ENCODE measurements at places on chromosomes 11 and 22.

DNA sequence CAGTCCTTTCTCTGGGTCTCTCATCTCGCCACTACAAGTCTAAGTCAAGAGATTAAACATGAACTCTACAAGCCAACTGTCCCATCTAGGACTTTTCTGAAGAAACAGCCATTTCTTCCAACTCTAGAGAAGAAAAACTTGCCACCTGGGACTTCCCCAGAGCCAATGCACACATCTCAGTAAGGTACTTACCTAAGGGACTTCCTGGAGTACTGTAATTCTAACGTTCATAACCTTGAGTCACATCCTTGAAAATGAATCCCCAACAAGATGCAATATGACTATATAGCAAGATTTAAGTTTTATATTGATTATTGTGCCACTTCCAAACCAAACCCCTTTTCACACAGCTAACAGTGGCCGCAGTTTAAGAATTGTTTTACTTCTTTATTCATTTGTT, 11.9 kb upstream of the ISX start:
- no peak for DNase-seq

GRCh38 chr11:71563406-71563805, 2.0 kb upstream of the KRTAP5-10 start:
- DNase-seq = no peak

GRCh38 chr11:62399172-62399877, 19.5 kb upstream of the SCGB1A1 start:
- DNase-seq = peak; percentile 66

GRCh38 chr11:65446446-65447277, 24.1 kb downstream of the NEAT1 start:
- DNase-seq = no peak

GRCh38 chr22:23828800-23829680, 9.8 kb downstream of the DERL3 start:
- peak; percentile 69 for DNase-seq

DNA sequence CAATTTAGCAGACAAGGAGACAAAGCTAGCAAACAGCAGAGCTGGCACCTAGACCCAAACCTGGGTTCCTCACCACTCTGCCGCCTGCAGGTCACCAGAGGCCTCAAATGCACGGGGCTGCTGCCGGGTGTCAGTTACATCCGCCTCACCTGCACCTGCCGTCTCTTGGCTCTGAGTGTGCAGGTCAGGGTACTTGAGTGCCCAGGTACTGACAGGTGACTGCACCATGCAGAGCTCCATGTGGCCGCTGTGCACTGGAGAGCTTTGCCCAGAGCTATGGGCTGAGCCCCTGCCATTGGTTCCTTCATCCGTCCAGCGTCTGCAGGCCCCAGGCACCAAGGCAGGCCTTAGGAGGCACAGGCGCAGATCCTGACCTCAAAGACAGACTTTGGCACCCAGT, 35.0 kb downstream of the PDGFB start:
- DNase-seq = no peak

DNA sequence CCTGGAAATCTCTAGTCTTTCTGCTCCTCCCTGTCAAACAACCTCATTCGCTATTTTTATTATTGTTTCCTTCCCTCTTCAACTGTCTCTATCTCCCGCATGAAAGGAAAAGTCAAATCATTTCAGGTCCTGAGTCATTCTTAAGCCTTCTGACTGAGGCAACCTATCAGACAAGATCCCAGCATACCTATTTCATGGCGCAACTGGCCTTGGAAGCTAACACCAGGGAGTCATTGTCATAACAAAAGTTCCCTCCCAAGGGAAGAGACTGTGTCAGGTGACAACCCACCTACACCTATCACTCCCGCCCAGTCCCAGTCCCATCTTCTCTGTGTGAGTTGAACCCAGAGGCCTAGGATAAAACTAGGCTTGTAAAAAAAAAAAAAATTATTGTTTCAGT, 10.2 kb upstream of the ARHGAP42 start:
- DNase-seq = no peak

- no peak for DNase-seq
Measured at GRCh38 chr22:45481661-45482060, 21.0 kb upstream of the FBLN1 start.

GRCh38 chr22:25637672-25638071, 73.2 kb downstream of the GRK3 start:
- DNase-seq = no peak

DNA sequence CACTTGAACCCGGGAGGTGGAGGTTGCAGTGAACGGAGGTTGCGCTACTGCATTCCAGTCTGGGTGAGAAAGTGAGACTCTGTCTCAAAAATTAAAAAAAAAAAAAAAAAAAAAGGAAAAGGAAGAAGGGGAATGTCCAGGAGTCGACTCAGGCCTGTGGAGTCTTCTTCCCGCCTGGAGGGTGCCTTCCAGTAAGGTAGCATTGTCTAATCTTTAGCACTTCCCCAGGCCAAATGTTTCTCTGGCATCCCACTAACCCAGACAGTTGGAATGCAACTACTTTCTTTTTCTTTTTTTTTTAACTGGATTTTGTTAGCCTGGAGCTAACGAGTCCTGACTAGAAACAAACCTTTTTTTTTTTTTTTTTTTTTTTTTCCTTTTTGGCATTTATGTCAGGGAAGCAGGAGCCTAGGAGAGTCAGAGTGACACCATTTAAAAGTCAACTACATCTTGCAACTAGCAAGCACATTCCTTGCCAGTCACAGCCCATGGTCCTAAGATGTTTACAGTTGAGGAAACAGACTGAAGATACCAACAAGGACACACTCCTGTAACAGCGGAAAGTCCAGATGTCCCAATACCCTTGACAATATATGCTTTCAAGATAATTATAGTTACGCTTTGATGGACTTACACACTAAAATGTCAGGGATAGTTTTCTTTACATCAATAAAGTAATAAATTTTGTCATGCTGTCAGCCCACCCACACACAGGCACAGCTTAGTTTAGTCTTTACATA, 10.6 kb downstream of the PLET1 start:
- no peak for DNase-seq

- no peak for DNase-seq
Measured at GRCh38 chr11:96033599-96033998, 109.7 kb upstream of the MTMR2 start.

DNA sequence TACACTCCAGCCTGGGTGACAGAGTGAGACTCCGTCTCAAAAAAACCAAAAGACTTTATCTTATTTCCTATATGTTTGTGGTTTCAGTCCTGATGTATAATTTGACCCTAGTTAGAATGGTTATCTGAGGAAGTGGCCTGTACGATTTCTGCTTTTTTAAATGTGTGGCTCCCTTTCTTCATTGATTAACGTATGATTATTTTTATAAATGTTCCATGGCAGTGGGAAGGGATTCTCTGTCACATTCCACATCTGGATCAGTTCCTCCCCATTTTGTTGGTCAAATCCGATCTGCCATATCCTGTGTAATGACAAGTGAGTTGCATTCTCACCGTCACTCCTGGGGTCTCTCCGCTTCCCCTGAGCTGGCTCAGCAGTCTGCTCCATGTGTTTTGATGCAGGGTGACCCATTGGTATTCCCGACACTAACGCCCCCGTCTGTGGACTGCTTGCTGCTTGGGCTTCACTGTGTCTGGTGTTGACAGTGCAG, 20.3 kb downstream of the NEAT1 start:
- no peak for DNase-seq

GRCh38 chr11:104124979-104125378, 39.0 kb downstream of the PDGFD start:
- DNase-seq = no peak

DNA sequence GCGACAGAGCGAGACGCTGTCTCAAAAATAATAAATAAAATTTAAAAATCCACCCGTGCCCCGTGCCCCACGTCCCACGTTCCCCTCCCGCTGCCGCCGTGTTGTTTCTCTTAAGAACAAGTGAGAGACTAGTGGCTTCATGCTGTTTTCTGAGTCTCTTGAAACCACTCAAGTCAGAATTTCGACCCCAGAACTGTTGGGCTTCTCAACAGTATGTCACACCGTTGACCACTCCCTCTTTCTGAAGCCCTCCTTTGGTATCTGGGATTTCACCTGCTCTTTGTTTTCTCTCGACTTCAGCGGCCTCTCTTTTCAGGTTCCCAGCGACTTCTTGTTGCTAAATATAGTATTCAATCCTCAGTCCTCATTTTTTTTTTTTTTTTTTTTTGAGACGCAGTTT, 974 bp downstream of the PPIL2 start:
- no peak for DNase-seq

- no peak for DNase-seq
Measured at GRCh38 chr11:61919705-61920631, 2.6 kb upstream of the RAB3IL1 start.

GRCh38 chr11:4095509-4096230, 1.1 kb downstream of the RRM1 start:
- DNase-seq = no peak

- no peak for DNase-seq
Measured at GRCh38 chr11:65790104-65790901, 3.4 kb downstream of the OVOL1 start.

DNA sequence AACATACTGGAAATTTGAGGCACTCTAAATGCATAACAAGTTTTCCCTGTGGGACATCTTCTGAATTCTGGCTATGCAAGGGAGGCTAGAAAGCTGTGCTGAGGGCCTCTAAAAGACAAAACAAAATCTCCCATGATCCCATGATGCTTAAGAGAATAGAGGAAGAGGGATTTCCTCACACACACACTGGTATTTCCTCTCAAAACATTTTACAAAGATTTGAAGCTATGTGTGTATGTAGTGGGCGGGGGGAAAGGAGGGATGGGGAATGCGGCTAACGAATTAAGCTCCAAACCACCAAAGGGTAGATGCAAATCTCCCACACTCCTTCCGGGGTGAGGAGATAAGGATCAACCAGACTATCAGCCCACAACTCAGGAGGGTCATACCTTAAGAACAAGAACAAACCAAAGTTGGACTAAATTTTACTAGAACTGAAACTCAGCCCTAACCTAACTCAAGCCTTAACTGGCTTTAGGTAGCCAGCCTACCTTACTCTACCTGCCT, 6.0 kb downstream of the OR2AT4 start:
- DNase-seq = no peak

DNA sequence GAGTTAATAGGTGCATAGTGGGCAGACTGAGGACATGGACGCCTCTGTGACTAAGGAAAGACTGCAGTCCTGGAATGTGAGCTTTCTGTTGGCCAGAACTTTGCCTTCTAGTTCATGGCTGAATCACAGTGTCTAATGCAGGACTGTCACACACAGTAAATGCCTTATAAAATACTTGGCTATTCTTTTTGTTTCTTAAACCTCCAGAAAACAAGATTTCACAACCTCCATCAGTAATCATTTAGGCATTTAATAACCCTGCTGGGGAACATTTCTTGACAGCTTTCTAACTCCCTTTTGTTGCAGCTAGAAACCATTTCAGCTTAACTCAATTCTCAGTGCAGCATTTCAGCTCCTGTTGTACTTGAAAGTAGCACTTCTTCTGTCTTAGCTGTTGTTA, 335.8 kb upstream of the DDI1 start:
- DNase-seq = no peak

GRCh38 chr11:79466411-79466810, 25.6 kb upstream of the TENM4 start:
- DNase-seq = no peak

GRCh38 chr22:42696331-42696967, 24.2 kb downstream of the A4GALT start:
- DNase-seq = no peak

DNA sequence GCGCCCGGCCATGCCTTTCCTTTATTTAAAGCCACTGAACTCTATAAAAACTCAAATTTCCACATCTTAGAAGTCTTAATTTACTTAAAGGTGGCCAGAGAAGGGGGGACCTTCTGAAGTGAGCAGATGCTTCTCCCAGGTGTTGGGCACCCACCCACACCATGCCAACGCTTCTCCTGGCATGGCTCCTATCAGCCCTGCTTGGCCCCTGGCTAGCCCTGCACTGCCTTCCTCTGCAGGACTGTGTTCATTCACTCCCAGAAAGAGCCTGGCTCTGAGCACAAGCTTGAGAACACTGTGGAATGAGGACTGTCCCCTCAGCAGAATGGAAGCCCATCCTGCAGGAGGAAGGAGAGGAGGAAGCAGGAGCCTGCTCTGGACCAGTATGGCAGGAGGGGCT, 34.6 kb upstream of the ARFGAP3 start:
- no peak for DNase-seq

DNA sequence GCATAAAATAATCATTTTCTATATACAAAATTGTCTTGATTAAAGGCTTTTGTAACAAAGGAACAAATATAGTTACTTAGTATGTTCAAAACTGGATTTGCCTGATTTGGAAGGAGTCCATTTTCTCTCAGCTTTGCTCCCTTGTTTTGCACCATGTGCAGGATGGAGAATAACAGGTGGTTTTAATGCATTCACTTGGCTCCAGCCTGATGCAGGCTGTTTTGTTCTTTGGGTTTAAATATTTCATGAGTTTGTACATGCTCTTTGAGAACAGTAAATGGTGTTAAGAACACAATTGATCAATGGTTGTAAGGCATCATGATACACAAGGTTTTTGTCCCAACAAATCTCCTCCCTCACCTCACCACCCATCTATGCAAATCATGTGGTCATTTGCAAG, 886.9 kb upstream of the CCDC90B start:
- DNase-seq = no peak

DNA sequence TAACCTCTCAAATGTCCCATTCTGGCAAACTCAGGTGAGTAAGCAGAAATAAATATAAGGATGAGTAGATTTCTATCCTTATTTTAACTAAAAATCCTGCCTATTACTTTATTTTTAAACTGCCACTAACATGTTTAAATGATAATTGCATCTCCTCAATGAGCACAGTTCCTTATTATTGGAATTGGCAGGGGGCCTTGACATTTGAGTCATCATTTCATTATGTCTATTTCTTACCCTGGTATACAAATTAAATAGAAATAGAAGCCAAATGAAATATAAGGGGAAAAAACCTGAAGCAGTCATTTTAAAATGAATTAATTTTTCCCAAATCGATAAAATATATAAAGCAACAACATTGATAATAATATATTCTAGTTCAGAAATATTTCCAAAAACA, 81.2 kb downstream of the GUCY1A2 start:
- no peak for DNase-seq

DNA sequence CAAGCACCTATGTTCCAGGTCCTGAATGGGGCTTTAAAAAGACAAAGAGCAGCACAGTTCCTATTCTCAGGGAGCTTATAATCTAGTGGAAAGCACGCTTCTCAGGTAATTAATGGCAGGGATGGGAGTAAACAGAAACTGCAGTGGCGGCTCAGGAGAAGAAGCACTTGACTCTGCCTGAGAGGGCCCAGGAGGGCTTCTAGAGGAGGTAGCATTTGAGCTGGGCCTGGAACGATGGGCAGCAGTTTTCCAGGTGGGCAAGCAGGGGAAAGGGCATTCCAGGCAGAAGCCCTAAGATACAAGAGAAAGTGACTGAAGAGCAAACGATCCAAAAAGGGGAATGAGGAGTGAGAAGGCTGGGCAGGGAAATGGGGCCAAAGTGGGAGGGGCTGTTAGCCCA, 37.1 kb upstream of the CHST1 start:
- DNase-seq = no peak

GRCh38 chr11:21707116-21707739, 485.7 kb upstream of the ANO5 start:
- DNase-seq = no peak

Measured in Right ventricle myocardium inferior (tissue), 1 donor.